ENCODE measurements at places on chromosomes 12 and 14.

GRCh38 chr14:23377198-23377550, 328 bp downstream of the CMTM5 start:
- DNase-seq = no peak

DNA sequence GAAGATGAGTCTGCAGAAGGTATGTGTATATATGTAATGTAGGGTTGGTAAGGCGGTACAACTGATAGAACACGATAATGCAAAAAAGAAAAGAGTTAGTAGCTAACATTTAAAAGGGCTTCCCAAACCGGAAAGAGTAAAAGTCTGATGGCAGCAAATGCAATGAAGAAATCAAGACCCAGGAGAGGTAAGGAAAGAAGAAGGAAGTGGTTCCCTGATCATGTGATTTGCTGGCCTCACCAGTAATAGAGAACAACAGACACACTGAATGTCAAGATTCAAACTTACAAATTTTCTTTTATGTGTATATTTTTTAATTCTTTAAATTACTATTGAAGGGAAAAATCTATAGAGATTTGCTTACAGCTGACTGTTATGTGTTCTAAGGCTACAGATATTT, 18.4 kb downstream of the ZFC3H1 start:
- no peak for DNase-seq

DNA sequence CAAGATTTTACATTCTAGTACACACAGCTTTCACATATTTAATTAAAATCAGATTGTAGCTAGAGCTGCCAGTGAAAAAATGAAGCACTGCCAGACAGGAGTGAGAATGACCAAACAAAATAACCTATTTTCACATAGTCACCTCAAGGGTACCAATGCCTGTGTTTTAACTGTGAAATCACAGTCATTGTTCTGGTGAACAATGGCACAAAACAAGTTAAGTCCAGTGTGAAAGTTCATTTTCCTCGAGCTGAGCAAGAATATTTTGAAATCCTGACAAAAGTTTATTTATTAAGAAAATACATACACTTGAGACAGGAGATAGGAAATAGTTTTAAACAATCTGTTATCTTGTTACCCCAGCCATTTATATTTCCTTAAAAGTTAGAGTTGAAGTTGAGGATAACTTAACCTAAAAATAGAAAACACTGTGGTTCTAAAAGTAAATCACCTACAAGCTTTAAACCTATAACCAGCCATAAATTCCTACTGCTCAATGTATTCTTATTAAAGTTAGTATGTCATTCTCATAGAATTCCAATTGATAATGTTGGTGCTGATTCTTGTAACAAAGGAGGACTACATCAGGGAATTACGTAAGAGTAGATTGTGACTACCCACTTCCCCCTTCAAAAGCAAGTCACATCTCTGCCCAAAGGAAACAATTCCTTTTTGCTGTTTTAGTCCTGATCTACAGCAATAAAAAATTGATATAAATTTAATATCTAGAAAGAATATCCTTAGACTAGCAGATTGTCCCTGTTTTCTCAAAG, 15.9 kb downstream of the DENND5B start:
- DNase-seq = no peak

DNA sequence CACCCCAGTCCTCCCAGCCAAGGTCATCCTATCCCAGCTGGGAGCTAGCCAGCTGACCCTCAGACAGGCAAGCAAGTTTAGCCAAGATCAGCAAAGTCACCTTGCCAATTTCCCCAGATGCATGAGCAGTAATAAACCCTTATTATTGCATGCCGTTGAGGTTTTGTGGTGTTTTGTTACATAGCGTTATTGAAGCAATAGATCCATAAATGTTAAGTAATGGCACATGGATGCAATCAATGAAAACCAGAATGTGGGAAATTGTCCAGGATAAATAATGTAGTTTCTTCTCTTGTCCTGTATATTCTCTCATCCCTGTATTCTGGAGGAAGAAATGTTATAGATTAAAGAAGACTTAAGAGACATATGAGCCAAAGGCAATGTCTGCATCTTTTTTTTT, 18.0 kb upstream of the TMEM260 start:
- DNase-seq = no peak

GRCh38 chr12:17928708-17929366, 161.2 kb downstream of the RERGL start:
- no peak for DNase-seq

DNA sequence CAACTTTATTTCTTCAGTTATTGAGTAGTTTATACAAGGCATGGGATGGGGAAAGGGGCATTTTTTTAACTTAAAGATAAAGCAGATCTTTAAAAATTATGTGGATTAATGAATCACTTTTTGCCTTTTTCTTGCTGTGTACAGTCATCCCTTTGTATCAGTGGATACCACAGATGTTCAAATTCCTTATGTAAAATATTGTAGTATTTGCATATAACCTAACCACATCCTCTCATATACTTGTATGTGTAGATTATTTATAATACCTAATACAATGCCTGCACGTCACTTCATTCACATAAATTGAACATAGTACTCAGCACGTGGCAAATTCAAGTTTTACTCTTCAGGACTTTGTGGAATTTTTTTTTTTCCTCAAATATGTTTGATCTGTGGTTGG, 66.5 kb upstream of the MON2 start:
- no peak for DNase-seq

- no peak for DNase-seq
Measured at GRCh38 chr14:22811722-22812121, 3.5 kb downstream of the SLC7A7 start.

DNA sequence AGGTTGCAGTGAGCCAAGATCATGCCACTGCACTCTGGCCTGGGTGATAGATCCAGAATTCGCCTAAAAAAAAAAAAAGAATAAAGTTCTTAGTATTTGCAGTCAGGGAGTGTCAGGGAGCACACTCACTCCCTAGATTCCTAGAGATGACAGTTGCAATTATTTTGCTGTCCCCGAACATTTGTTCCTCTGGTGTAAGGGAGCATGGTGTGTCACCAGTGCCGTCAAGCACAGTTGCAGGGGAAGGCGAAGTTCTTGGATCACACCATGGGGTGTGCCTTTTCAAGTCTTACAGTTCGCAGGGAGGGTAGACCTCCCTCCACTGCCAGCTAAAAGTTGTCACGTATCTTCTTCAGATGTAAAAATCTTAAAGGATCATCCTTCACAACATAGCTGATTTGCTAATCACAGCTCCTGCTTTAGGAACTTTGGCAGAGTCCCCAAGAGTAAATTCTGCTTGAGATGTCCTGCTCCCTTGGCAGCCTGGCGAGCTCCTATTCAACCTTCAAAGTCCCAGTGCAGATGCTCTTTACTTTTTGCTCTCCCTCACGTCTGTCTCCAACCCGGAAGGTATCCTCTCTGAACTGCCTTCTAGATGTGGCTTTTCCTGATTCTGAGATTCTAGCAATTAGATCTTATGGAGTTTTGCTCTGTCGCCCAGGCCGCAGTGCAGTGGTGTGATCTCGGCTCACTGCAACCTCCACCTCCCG, 11.3 kb downstream of the ACACB start:
- DNase-seq = no peak

- DNase-seq = no peak
Measured at GRCh38 chr14:73000073-73000472, 26.8 kb downstream of the ZFYVE1 start.

GRCh38 chr14:50920482-50921230, 23.6 kb downstream of the PYGL start:
- DNase-seq = no peak

GRCh38 chr14:44962334-44963043, 499 bp downstream of the TOGARAM1 start:
- DNase-seq = no peak

GRCh38 chr14:91330096-91330696, 85.7 kb upstream of the GPR68 start:
- no peak for DNase-seq

GRCh38 chr14:35419429-35419841, 14.9 kb upstream of the NFKBIA start:
- no peak for DNase-seq

GRCh38 chr12:4939418-4940023, 29.8 kb downstream of the KCNA1 start:
- DNase-seq = no peak

DNA sequence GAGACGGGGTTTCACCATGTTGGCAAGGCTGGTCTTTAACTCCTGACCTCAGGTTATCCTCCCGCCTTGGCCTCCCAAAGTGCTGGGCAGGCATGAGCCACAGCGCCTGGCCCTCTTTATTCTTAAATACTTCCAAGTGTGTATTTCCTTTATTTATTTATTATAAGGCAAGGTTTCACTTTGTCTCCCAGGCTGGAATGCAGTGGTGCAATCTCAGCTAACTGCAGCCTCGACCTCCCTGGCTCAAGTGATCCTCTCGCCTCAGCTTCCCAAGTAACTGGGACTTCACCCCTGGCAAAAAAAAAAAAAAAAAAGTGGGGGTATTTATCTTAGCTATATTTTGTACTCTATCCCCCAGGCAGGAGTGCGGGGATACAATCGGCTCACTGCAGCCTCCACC, 6.8 kb downstream of the FAM216A start:
- no peak for DNase-seq

DNA sequence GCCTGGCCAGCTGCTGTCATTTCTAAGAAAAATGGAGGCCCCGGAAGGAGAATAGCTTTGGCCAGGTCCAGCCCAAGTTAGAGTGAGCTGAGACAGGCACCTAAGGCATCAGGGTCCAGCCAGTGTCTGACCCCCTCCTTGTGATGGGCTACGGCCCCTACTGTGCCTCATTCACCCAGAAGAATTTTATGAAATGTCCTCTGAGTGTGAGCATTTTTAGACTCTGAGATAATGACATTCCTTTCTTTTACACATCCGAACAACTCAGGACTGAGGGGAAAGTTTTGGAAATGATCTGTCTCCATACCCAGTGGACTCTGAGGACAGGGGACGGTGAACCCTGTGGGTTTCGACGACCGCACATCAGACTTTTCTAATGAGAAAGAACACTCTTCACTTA, 50.4 kb downstream of the SLC24A4 start:
- no peak for DNase-seq

DNA sequence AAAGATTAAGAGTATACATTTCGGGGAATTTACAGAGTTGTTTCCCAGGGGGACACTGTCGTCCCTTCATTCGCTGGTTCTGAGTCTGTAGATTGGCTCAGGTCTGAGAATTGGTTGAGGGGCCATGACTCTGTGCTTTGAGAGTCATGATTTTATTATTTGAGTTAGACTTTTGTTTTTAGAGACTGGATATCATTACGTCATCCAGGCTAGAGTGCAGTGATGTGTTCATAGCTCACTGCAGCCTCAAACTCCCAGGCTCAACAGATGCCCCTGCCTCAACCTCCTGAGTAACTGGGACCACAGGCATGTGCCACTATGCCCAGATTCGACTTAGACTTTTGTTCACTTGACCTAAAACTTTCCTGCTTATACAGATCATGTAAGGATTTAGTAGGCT, 112.3 kb upstream of the C14orf180 start:
- DNase-seq = no peak

- no peak for DNase-seq
Measured at GRCh38 chr14:101033446-101034165, 130.1 kb upstream of the RTL1 start.

DNA sequence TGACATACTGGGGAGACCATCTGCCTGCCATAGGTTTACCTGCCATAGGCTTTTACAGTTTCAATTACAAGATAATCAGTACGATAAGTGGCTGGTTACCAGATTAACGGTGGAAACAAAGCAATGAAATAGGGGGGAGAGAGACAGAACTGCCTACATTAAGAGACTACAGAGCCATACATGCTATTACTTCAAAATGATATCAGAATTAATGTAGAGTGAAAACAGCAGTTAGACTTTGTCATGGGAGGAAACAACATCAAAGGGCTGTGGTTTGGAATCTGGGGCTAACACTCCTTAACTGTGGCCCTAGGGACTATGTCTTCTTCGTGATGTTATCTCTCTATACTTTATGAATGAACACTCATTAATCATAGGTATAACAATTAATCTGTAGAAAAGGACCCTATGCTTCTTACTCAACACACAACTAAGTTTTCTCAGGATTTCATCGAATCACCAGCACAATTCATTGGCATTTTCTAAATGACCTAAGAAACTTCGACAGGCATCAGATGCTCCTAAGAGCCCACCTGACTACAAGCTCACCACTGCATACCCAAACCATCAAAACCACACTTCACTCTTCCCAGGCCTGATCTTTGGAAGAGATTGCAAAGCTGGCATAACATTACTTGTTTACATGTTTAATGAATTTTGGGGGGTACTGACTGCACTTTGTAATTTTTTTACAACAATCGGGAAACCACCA, 475.6 kb upstream of the SOX5 start:
- DNase-seq = peak; percentile 10

- no peak for DNase-seq
Measured at GRCh38 chr12:114409852-114410600, 4.1 kb upstream of the TBX5 start.

DNA sequence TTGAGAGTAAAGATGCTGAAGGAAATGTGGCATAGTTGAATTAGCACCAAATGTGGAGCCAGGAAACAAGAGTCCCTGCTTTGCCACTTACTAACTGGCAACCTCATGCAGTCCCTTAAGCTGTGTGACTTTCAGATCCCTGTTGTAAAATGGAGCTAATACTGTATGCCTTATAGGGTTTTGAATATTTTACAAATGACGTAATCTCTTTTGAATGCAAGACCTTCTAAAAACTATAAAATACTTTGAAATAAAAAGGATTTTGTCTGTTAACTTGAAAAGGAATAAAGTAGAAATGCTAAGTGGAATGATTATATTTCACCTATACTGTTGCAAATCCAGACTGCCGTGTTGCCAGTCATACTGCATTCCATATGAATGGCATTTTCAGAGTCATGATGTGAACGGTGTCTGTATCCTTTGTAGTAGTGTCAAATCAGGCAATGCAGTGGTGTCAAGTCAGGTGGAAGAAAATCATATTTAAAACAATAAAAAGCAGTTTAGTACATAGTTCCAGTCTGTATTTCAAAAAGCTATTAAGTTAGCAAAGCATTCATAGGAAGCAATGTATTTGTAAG, 21.3 kb downstream of the KCNA5 start:
- DNase-seq = no peak

DNA sequence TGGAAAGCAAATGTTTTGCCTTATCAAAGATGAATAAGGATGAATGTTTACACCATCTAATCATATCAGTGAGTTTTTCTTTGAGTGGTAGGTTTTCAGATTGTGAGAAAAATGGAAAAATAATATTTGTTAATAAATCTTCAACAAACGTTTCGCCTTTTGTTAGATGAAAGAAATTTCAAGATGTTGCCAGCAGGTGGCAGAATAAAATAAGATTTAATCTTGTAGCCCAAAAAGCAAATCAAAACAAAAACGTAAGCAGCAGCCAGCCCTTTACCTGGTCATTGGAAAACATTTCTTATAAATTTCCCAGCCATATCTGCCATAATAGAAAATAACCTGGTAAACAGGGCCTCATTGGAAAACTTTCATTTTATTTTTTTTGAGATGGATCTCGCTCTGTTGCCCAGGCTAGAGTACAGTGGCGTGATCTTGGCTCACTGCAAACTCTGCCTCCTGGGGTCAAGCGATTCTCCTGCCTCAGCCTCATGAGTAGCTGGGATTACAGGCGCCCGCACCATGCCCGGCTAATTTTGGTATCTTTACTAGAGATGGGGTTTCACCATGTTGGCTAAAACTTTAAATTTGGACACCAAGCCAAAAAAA, 15.4 kb upstream of the TMEM120B start:
- no peak for DNase-seq

- no peak for DNase-seq
Measured at GRCh38 chr12:108691998-108692808, 39.1 kb downstream of the CORO1C start.

All from T-helper 1 cell (primary cell).